ENCODE measurements at places on chromosomes 7 and 10.

GRCh38 chr10:3948843-3949242 lies 163.8 kb upstream of the KLF6 start:
- DNase-seq: no peak

GRCh38 chr7:112938863-112939573 lies 147.6 kb downstream of the GPR85 start:
- peak; percentile 23 for DNase-seq

DNA sequence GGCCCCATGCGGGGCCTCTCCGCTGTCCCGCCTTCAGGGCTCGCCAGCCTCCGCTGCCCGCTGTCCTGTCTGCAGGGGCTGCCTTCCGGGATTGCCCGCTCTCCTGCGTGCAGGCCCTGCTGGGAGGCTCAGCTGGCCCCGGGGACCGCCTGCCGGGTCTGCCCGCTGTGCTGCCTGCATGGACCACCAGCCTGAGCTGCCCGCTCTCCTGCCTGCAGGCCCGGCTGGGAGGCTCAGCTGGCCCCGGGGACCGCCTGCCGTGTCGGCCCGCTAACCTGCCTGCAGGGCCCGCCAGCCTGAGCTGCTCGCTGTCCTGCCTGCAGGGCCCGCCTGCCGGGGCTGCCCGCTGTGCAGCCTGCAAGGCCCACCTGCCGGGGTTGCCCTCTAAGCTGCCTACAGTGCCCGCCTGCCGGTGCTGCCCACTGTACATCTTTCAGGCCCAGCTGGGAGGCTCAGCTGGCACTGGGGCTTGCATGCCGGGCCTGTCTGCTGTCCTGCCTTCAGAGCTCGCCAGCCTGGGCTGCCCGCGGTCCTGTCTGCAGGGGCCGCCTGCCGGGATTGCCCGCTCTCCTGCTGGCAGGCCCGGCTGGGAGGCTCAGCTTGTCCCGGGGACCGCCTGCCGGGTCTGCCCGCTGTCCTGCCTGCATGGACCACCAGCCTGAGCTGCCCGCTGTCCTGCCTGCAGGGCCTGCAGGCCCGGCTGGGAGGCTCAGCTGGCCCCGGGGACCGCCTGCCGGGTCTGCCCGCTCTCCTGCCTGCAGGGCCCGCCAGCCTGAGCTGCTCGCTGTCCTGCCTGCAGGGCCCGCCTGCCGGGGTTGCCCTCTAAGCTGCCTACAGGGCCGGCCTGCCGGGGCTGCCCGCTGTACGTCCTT lies 165.1 kb downstream of the GLRX3 start:
- DNase-seq: no peak

DNA sequence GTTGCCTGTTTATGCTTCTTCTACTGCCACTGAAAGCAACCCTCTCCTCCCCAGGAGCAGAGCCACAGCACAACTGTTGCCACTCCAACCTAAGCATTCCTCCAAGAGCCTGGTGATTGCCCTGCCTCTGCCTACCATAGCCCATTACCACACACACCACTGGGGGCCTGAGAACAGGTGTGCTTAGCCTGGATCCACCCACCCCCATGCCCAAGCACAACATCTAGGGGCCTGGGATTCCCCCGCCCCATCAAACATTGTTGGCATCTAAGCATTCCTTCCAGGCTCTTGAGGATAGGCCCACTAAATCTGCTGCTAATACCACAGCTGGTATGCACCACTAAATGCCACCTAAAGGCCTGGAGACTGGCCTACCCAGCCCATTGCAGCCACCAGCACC lies 43.3 kb upstream of the ASAH2 start:
- no peak for DNase-seq

- no peak for DNase-seq
Measured at GRCh38 chr10:61139592-61139953, 195.6 kb upstream of the RHOBTB1 start.

- DNase-seq: no peak
Measured at GRCh38 chr10:105017116-105017515, 376.0 kb downstream of the SORCS3 start.

DNA sequence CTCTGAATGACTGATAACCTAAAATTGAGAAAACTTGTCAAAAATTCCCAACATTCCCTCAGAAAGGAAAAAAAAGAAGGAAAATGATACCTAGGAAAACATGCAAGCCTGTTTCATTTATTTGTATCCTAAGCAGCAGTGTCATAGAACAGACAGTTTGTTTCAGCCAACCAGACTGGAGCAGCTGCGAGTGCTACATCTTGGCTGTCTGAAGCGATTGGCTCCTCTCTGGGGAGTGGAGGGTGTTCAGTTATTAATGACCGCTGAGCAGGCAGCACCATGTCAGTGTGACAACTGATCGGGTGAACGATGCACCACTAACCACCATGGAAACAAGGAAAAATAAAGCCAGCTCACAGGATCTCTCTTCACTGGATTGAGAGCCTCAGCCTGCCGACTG lies at the start of gene LRRN3:
Gene LRRN3 (plus strand): TSS at position 282 of the 400 bp plus-strand sequence. CDS start 31,646 bp downstream, outside the sequence.
- no peak for DNase-seq

- peak; percentile 12 for DNase-seq
Measured at GRCh38 chr10:124743191-124744101, 732 bp downstream of the FAM53B start.

GRCh38 chr10:62818426-62819011 lies 2.4 kb upstream of the EGR2 start:
- peak; percentile 73 for DNase-seq

DNA sequence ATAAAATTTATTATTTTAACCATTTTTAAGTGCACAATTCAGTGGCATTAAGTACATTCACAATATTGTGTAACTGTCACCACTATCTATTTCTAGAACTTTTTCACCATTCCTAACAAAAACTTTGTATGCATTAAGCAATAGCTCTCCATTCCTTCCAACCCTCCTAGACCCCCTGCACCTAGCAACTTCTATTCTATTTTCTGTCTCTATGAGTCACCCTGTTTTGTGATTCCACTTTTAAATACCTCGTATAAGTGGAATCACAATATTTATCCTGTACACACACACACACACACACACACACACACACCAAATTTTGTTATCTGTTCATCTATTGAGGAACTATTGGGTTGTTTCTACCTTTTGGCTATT lies 89.2 kb downstream of the ARID5B start:
- DNase-seq: no peak

- DNase-seq: no peak
Measured at GRCh38 chr10:10798102-10798863, 219.4 kb upstream of the CELF2 start.

- no peak for DNase-seq
Measured at GRCh38 chr7:14685167-14685566, 217.4 kb downstream of the DGKB start.

- DNase-seq: no peak
Measured at GRCh38 chr10:29646960-29647461, 12.2 kb upstream of the SVIL start.

- DNase-seq: no peak
Measured at GRCh38 chr10:94010886-94011285, 17.2 kb downstream of the PLCE1 start.

DNA sequence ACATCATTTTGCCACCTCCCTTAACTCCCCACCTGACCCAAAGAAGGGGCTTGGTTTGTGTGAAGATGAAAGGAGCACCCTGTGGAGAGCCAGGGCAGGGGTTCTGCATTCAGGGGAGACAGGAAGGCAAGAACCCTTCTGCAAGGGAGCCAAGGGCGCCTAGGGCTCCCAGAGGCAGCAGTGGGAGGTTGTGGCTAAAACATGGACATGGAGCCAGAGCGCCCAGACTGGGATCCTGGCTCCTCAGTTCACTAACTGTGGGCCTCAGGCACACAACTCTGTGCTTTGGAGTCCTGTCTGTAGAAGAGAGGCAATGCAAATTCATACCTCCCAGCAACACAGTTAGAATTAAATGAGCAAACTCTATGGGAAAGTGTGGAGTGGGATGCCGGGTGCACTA lies 123.1 kb upstream of the MACROH2A2 start:
- no peak for DNase-seq

DNA sequence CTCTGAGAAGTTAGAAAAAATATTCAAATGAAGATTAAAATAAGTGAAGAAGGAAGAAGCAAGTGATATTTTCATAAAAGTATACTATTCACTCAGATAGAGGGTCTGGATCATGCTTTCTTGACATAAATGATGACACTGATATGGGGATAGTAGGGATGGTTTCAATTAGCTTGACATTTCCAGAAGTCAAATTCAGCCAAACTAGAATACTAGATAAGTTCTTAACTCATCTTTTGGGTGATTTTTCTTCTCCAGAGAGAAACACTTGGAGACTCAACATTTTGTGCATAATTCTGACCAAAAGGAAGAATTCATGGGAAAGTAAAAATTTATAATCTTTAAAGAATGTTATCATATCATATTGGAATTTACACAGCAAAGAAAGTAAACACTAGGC lies 152.0 kb upstream of the LRGUK start:
- no peak for DNase-seq

DNA sequence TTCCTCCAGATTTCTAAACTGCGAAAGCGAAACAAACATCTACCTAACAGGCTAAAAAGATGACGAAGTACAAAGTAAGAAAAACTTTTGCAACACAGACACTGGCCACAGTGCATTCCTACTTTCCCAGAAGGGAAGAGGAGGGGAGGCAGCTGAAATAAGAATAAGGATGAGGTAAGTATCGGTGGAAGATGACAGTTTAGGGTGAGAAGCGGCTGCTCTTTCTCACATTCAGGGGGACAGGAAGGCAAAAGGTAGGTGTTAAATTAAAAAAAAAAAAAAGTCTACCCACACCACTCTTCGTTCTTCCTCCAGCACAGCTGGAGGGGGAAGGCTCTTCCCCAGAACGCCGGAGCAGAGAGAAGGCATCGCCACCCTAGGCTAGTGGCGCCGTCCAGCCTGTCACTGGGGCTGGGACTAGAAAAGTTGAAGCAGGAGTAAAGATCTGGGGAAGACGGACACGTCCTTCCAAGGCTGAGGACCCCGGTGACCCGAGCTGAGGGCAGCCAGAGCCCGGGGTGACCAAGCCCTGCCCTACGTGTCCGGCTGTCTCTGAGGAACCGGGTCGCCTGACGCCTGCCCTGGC lies 846 bp downstream of the DNAJC1 start:
- DNase-seq: peak; percentile 6

GRCh38 chr7:132511921-132512320 lies 64.3 kb downstream of the PLXNA4 start:
- no peak for DNase-seq

Data from Calu3 (cell line).